ENCODE measurements at places on chromosomes 7 and 10.

DNA sequence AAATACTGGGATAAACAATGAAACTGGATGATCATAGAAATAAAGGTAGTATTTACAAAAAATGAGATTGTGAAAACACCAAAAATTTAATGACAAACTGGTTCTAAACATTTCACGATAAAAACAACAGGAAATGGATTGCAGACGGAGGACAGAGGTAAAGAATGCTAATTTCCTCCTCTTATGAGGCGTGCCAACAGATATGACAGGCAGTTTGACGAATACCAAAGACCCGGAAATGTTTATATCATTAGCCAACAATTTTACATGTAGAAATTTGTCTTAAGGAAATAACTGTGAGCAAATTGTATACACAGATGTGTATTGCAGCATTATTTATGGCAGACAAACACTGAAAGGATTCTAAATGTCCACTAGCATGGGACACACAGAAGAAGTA, 162.0 kb upstream of the MGMT start:
- no peak for DNase-seq

DNA sequence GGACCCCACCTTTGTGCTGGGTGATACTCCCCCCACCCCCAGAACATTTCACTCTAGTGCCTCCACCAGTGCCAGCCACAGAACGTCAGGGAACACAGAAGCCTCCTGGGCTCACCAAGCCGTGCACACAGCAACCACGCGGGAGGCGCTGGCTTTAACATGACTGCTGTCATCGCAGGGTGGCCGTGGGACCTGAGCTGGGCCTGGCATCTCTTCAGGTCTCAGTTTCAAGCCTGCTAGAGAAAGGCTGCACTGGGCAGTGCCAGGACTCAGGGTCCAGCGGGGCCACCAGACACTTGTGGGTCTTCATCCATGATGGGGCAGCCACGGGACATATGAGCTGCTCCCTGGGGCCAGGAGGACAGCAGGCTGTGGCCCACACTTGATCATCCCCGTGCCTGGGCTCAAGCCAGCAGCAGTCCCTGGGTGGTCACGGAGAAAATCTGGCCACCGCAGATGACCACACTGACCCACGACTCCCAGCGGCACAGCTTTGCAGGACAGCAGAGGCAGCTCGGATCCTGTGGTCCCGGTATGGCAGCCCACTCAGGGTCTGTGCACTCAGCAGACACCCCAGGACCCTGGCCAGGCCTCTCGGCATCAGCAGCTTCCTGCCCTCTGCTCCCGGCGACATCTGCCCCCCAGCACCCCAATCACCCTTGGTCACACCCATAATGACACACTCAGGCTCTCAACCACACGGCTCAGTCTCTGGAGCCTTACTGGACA, 44.2 kb downstream of the CAMK2B start:
- peak; percentile 40 for DNase-seq

DNA sequence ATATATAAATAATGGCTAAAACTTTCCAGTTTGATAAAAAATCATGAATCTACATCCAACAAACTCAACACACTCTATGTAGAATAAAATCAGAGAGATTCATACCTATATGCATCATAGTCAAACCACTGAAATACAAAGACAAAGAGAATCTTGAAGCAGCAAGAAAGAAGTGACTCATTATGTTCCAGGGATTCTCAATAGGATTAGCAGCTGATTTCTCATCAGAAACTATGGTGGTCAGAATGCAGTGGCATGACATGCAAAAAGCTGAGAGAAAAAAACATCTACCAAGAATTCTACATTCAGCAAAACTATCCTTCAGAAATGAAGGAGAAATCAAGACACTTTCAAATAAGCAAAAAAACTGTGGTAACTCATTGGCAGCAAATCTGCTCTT, 187.4 kb downstream of the RNLS start:
- no peak for DNase-seq

- DNase-seq, result no peak
Observed at GRCh38 chr10:77974396-77975074, 48.0 kb upstream of the DLG5 start.

DNA sequence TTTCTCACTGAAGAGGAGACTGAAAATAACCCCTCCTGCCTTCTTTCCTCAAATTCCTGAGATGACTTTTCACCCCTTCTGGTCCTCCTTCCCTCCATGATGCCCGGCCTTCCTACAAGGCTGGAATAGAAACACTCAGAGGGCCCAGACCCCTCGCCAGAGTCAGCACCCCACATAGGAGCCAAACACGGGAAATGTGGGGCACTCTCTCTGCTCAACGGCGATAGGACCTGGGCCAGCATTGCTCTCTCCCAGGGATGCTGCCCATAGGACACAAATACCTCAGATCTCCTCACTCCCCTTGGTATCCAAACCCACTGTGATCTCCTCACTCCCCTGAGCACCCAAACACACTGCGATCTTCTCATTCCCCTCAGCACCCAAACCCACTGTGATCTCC, 7.4 kb downstream of the CFAP46 start:
- DNase-seq, result no peak

DNA sequence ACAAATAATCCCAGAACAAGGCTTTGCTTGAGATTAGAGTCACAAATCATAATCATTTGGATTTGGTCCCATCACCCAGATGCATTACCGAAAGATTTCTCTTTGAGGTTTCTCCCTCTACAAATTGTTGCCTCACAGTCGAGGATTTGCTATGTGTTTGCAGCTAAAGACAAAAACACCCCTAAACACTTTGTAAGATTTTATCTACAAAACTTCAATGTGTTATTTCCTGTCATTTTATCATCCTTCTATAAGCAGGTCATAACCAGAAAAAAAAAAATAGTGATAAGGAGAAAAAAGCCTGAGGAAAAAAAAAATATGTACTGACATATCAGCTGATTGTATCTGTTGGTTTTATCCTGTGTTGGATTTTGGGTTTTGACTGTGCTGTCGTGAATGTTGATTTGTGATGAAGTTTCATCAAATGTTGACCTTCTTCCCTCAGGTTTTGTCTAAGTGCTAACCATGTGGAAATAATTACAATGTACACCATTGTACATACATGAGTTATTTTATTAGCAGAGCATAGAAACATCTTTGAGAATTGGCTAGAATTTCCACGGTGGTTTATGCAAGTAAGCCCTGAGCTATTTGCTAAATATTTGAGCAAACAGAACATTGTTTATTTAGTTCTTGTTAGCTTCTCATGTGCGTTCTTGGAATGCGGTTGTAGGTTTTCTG, 274.4 kb downstream of the NEBL start:
- no peak for DNase-seq

- DNase-seq, result no peak
Observed at GRCh38 chr10:63866747-63867140, 345.5 kb downstream of the REEP3 start.

- no peak for DNase-seq
Observed at GRCh38 chr7:138564365-138564764, 104.3 kb downstream of the TRIM24 start.

GRCh38 chr10:125409756-125410155, 249.4 kb upstream of the CTBP2 start:
- DNase-seq, result no peak

GRCh38 chr7:115232041-115232440, 310.1 kb downstream of the MDFIC start:
- no peak for DNase-seq

- no peak for DNase-seq
Observed at GRCh38 chr7:134710854-134711624, 64.4 kb downstream of the BPGM start.

- no peak for DNase-seq
Observed at GRCh38 chr7:24877790-24878311, 102.1 kb downstream of the OSBPL3 start.

- peak; percentile 51 for DNase-seq
Observed at GRCh38 chr10:91590142-91590903, 42.5 kb downstream of the PPP1R3C start.

GRCh38 chr10:89399956-89400355, 7.5 kb downstream of the IFIT1 start:
- DNase-seq, result no peak

DNA sequence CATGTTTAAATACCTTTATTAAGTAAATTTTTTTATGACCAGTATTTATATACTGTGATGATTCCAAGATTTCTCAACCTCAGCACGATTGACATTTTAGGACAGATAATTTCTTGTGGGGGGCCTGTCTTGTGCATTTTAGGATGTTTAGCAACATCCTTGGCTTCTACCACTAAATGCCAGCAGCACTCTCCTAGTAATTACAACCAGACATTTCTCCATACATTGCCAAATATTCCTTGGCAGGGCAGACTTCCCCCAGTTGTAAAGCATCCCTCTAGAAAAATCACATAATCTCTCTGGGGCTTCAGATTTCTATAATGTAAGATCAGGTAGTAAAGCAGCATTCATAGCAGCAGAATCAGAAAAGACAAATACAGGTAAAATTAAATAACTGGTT, 7.8 kb upstream of the LIPM start:
- no peak for DNase-seq

DNA sequence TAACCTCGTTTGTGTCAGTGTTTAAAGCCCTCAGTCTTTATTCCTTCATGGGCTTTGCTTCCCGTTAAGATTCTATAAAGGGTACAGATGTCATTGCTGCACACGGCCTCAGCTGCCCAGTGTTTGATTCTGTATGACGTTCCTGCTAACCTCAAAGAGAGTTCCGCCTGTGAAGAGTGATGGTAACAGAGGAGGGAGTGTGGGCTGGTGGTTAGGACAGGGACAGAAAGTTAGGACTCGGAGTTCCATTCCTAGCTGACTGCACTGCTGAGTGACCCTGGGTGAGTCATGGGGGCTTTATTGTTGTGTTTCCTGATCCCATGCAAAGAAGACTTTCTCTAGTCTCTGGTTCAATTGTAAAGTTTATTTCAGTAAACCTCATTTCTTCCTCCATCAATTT, 227.1 kb downstream of the DYNC1I1 start:
- no peak for DNase-seq

- peak; percentile 20 for DNase-seq
Observed at GRCh38 chr10:132122097-132122861, 56.5 kb downstream of the JAKMIP3 start.

- no peak for DNase-seq
Observed at GRCh38 chr10:126391192-126391885, 3.1 kb upstream of the ADAM12 start.

DNA sequence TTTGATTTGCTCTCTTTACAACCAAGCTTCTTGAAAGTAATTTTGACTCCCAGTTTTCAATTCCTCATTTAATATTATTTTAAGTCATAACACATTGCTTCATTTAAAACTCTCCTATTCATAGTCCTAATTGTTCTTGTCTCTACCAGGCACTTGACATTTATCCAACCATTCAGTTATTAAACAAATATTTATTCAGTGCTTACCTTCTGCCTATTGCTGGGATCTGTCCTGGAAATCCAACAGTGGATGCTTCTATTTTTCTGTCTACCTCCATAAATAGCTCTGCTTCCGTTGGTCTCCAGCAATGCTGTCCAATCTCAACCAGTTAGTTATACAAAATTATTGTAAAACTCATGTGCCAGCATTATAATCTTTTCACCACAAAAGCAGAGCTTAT, 615.1 kb downstream of the ZWINT start:
- no peak for DNase-seq

DNA sequence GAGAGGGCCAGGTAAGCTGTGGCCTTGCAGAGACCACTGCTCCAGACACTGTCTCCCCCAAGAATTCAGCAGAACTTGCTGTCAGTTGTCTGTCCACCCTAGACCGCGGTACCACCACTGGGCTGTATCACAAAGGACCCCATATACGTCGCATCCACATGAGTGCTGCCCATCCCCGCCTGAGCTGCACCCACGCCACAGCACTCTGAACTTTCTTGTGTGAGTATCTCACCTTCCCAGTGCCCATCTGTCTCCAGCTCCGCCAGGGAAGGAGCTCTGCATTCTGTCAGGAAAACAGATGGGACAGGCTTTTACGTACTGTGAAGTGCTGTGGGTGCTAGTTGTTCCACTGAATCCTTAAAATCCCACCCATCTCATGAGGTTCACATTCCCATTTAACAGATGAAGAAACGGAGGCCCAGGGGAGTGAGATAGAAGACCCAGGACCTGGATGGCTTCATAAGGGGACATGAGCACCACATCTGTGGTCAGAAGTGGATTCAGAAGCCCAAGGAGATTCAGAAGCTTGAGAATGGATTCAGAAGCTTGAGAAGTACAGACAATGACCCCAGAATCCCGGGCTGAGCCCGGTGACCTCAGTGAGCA, 102.5 kb upstream of the ZMIZ1 start:
- no peak for DNase-seq

DNA sequence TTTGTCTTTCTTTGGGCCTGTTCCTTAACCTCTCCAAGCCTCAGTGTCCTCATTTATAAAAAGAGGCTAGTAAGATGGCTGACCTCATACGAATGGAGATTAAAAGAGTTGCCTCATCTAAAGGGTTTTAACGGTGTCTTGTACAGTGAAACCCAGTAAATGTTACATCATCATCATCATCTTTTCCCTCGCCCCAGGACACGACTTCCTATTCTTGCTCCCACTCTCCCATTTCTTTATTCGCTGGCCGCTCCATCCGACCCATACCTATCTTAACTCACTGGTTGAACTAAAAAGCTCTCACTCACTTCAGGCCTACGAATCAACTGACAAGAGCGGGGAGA, 554 bp downstream of the FRA10AC1 start:
- no peak for DNase-seq

- no peak for DNase-seq
Observed at GRCh38 chr10:31953080-31953479, 24.4 kb upstream of the ARHGAP12 start.

DNA sequence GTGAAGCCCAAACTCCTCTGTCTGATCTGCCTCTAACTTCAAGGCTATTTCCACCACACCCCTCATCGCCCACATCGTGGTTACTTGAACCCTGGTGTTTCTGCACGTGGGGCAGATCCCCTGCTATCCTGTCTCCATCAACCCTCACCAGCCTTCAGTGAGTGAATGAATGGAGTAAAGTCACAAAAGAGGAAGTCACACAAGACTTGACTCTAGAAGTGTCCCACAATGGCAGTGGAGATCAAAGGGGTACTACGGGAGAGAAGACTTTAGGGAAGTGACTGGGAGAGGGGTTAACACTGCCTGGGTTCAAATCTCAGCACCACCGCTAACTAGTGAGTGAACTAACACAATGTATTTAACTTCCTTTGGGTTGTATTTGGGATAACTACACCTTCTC, 85.9 kb downstream of the COBL start:
- no peak for DNase-seq

GRCh38 chr10:50417486-50417885, 166.2 kb upstream of the ASAH2 start:
- peak; percentile 13 for DNase-seq

Measured in mucosa of descending colon (tissue), 3 donors.